ENCODE measurements at places on chromosomes 2 and 18. TPM values are rescaled to one million over a fixed set of nuclear protein-coding genes. Genes with fewer than 3 reads are reported as not detected.

The MYCN gene
- total RNA-seq: 0.16 TPM

The GPATCH11 gene
- 16.8 TPM for total RNA-seq

The IL1F10 gene
- total RNA-seq: not detected

The POU3F3 gene
- total RNA-seq: not detected

The FARSB gene
- total RNA-seq: 16.1 TPM

The CXXC1 gene
- 159 TPM for total RNA-seq

The ZBTB7C gene
- not detected for total RNA-seq

The KCMF1 gene
- 74.8 TPM for total RNA-seq
